ENCODE measurements at places on chromosomes 6 and 20. TPM values are rescaled to one million over a fixed set of nuclear protein-coding genes. Genes with fewer than 3 reads are reported as not detected.
A peak's percentile ranks its signal among the peaks of the same experiment; 100 is the strongest.

DNA sequence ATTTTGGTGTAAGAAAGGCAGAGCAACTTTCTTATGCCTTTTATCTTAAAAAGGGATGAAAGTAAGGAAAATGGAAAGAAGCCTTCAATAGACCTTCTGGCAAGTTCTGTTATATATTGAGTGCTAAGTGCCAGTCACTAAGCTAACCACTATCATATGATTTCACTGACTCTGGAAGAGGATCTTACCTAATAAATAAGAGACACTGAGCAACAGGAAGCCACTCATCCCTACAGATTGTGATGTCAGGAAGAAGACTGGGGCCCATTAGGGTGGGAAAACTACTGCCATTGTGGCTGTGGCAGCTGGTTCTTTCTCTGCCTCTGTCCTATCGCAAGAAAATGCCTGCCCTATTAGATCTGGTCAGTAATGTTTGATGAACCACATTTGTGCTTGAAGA is 89.6 kb downstream of the AIG1 start:
- H3K27me3 ChIP-seq, result no peaks in the 10 kb centered on the region
- H3K36me3 ChIP-seq, result peaks cover 3% of the 10 kb centered on the region
- peaks cover 3% of the 10 kb centered on the region for H3K4me1 ChIP-seq
- DNase-seq, result no peak

GRCh38 chr6:24744911-24745310 is 26.0 kb upstream of the C6orf62 start:
- DNase-seq, result no peak
- peaks cover 8% of the 10 kb centered on the region for H3K4me1 ChIP-seq
- H3K27me3 ChIP-seq, result peaks cover 7% of the 10 kb centered on the region
- peaks cover 3% of the 10 kb centered on the region for H3K36me3 ChIP-seq
- no peak overlapping the region for H3K27ac ChIP-seq

GRIK2 gene
- not detected for total RNA-seq

- H3K27me3 ChIP-seq, result peaks cover 39% of the 10 kb centered on the region
- peaks cover 3% of the 10 kb centered on the region for H3K36me3 ChIP-seq
- H3K4me3 ChIP-seq, result no peak overlapping the region
Measured at GRCh38 chr20:2420510-2420909, 39.8 kb downstream of the TGM6 start.

C6orf89 gene
- 36.4 TPM for total RNA-seq

- H3K4me1 ChIP-seq, result peaks cover 7% of the 10 kb centered on the region
- H3K27ac ChIP-seq, result no peak overlapping the region
- no peak overlapping the region for H3K4me3 ChIP-seq
- peaks cover 38% of the 10 kb centered on the region for H3K27me3 ChIP-seq
- peaks cover 4% of the 10 kb centered on the region for H3K36me3 ChIP-seq
- DNase-seq, result no peak
Measured at GRCh38 chr6:15996030-15996429, 132.9 kb upstream of the MYLIP start.

DNA sequence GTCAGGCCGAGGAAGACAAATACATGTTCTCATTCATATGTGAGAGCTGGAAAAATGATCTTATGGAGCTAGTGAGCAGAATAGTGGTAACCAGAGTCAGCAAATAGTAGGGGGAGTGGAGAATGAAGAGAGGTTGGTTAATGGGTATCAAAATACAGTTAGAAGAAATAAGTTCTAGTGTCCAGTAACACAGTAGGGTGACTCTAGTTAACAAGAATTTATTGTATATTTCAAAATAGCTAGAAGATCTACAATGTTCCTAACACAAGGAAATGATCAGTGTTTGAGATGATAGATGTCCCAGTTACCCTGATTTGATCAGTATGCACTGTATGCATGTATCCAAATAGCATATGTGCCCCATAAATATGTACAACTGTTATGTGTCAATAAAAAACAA is 128.4 kb downstream of the BCKDHB start:
- no peak overlapping the region for H3K4me3 ChIP-seq
- no peaks in the 10 kb centered on the region for H3K27me3 ChIP-seq
- no peaks in the 10 kb centered on the region for H3K4me1 ChIP-seq

PRDM1 gene
- 122 TPM for total RNA-seq

DNA sequence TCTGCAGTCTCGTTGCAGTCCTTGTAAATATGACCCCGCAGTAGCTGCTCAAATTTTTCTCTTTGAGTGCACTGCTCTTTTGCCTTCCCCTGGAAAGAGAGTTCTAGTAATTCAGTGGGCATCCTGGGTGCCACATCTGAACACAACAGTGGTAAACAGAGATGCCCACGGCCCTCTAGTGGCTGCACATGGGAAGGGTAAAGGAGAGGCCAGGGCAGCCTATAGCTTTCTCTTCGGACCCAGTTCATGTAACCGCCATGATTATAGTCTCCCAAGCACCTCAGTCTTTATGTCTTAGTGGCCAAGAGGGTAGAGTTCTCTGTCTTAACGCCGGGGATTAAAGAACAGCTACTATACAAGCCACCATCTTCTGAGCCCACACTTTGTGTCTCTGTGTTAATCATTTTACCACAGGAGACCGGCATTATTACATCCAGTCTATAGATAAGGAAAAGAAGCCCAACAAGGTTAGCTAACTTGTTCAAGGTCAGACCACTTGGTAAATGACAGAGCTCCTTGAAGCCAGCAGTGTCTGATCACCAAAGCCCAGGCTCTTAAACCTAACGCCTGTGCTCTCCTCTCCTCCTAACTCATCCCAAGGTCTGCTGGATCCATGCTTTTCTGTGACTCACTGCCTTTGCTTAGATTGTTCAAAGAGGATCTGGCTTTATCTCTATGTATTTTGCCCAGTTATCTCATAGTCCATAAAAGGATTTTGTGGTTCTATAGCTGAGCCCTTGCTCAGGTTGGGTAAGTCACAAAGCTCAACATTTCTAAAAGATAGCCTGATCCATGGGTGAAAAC is 81.8 kb downstream of the ISM1 start:
- H3K4me1 ChIP-seq, result no peaks in the 10 kb centered on the region
- H3K4me3 ChIP-seq, result no peak overlapping the region
- peak; percentile 32 for DNase-seq
- no peak overlapping the region for H3K27ac ChIP-seq
- peaks cover 3% of the 10 kb centered on the region for H3K36me3 ChIP-seq
- H3K27me3 ChIP-seq, result no peaks in the 10 kb centered on the region

GRCh38 chr6:41002168-41002567 is 36.9 kb downstream of the UNC5CL start:
- no peak overlapping the region for H3K27ac ChIP-seq
- H3K27me3 ChIP-seq, result peaks cover 65% of the 10 kb centered on the region
- H3K4me1 ChIP-seq, result peaks cover 10% of the 10 kb centered on the region
- no peak overlapping the region for H3K4me3 ChIP-seq
- DNase-seq, result no peak
- peaks cover 7% of the 10 kb centered on the region for H3K36me3 ChIP-seq

DEFB125 gene
- total RNA-seq, result not detected

DNA sequence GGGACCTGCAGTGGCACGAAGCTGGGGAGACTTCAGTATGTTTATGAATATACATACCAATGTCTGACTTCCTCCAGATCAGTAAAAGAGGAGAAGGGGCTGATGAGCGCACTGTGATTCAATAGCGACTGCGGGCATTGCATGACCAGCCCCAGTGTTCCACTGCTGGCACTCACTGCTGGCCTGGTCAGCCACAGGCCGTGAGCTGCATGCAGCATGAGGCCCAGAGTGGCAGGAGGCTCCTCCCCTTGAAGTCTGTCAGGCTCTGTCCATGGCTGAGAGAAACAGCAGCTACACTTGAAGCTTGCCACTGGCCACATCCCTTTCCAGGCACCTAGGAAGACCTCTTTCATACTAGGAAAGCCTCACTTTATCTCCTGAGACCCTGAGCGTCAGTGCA is 265.9 kb upstream of the CDYL start:
- H3K27ac ChIP-seq, result no peak overlapping the region
- H3K4me3 ChIP-seq, result no peak overlapping the region
- DNase-seq, result no peak

COL21A1 gene
- total RNA-seq, result not detected

GRCh38 chr6:77177470-77177869 is 285.8 kb downstream of the HTR1B start:
- no peaks in the 10 kb centered on the region for H3K27me3 ChIP-seq
- no peak overlapping the region for H3K27ac ChIP-seq
- no peak overlapping the region for H3K4me3 ChIP-seq

DNA sequence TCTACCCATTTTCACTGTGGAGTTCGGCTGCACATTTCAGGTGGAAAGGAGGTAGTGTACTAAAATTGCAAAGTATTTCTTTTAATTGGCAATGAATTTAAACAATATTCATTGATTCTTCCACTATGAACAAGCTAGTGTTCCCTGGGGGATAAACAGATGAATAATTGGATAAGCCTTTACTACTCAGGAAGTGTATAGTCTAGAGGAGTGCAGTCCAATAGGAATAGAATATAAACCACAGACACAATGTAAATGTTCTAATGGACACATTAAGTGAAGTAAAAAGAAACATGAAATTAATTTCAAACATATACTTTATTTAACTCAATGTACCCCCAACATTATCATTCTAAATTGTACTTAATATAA is 28.7 kb downstream of the SGK1 start:
- DNase-seq, result no peak
- H3K27me3 ChIP-seq, result no peaks in the 10 kb centered on the region
- H3K27ac ChIP-seq, result peak overlapping the region; percentile 89
- H3K36me3 ChIP-seq, result no peaks in the 10 kb centered on the region
- peak overlapping the region; percentile 36 for H3K4me3 ChIP-seq

EDN1 gene
- 1.2 TPM for total RNA-seq

DNA sequence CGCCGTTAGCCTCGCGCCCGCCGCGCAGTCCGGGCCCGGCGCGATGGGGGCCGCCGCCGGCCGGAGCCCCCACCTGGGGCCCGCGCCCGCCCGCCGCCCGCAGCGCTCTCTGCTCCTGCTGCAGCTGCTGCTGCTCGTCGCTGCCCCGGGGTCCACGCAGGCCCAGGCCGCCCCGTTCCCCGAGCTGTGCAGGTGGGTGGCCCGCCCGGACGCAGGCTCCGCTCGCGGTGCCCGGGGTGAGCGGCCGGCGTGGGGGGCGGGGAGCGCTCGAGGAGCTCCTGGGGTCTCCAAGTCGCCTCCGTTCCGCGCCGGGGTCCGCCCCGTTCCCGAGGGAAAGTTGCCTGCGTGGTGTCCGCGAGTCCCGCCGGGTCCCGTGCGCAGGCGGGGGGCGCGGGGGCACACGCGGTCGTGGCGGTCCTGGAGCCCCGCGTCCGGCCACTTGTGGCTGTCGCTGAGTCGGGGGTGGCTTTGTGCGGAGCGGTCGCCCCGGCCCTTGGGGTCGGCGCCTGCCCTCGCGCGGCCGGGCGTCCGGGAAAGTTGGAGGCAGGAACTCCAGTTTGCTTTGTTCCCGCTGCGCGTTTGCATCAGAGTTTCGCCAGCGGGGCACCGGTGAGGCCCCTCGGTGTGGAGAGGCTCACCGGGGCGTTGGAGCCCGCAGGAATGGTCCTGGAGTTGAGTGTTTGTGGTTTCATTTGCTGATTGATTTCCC is 476 bp downstream of the IGF2R start:
- H3K27me3 ChIP-seq, result no peaks in the 10 kb centered on the region
- H3K4me1 ChIP-seq, result peaks cover 39% of the 10 kb centered on the region
- no peaks in the 10 kb centered on the region for H3K36me3 ChIP-seq
- H3K4me3 ChIP-seq, result peak overlapping the region; percentile 91

RCAN2 gene
- total RNA-seq, result not detected

- H3K4me3 ChIP-seq, result no peak overlapping the region
- DNase-seq, result no peak
- H3K27ac ChIP-seq, result peak overlapping the region; percentile 45
- H3K36me3 ChIP-seq, result peaks cover 3% of the 10 kb centered on the region
- H3K27me3 ChIP-seq, result peaks cover 25% of the 10 kb centered on the region
Measured at GRCh38 chr6:169810066-169810989, 58.9 kb downstream of the ERMARD start.

GRCh38 chr6:119186490-119186889 is 108.0 kb upstream of the FAM184A start:
- H3K4me3 ChIP-seq, result no peak overlapping the region
- H3K27me3 ChIP-seq, result no peaks in the 10 kb centered on the region
- no peak for DNase-seq
- no peak overlapping the region for H3K27ac ChIP-seq

DNA sequence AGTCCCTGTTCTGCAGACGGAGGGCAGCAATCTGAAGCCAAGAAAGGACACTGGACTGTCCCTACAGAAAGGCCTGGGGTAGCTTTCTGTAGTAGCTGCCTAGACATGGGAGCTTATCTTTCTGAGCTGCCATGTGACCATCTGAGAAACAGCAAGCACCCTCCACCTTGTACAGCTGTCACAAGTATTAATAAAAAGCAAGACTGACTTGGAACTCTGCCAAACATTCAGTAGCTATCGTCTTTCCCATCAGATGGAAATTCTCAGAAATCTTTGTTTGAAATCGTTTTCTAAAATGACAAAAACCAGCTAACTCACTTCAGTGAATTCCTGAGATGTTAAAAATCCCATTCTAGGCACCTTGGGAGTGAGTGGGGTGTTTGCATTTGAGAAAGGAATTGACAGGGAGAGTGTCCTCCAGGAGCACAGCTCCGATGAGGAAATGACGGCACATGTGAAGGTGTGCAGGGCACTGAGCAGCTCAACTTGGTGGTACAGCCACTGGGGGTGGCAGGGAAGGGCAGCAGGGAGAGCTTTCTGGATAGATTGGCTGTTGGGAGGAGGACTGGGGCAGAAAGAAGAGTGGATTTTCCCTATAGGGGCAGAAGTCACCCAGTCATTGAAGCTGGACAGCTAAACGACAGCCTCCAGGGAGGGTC is 24.5 kb downstream of the ACSS1 start:
- peaks cover 4% of the 10 kb centered on the region for H3K36me3 ChIP-seq
- peak overlapping the region; percentile 57 for H3K27ac ChIP-seq
- no peaks in the 10 kb centered on the region for H3K27me3 ChIP-seq
- no peak for DNase-seq

DNA sequence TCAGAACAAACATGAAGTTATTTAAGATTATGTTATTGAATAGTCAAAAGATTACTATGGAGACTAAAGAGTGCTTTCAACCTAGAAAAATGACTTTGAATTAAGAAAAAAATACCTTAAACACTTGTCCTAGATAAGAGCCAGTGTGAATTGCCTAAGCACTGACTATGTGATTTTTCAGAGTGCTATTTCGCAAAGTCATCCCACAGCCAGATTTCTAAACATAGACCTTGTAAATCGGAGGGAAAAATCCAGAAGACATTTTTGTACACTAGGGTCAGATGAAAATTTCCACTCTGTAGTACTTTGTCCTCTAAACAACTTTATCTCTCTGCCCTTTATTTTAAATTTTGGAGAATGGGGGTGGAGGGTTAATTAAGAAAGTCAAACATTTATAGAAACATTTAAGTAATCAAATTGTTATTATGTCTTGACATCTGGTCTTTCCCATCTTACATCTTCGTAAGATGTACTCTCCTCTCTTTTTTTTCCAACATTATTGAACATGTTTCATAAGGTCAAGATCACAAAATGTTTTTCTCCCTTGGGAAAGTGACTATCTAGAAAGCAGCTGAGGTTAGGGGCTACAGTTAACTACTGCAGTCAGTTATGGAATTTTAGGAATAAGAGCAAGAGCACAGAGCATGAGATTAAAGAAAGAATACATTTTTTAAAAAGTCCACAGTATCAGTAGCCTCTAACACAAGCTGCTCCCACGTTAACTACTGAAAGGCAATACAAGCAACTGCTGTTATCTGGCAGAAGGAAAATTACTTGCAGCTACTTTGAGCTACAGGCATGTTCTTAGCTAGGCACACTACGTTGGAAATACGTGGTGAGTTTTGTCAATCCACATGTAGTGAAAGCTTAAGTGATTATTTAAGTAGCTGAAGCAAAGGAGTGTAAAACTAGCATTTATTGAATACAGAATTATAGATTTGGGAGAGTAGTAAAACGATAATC is 648.5 kb downstream of the HTR1B start:
- no peaks in the 10 kb centered on the region for H3K36me3 ChIP-seq
- no peak overlapping the region for H3K27ac ChIP-seq
- H3K4me1 ChIP-seq, result no peaks in the 10 kb centered on the region

RIMS4 gene
- total RNA-seq, result not detected

- peaks cover 13% of the 10 kb centered on the region for H3K27me3 ChIP-seq
- H3K27ac ChIP-seq, result no peak overlapping the region
- H3K4me3 ChIP-seq, result no peak overlapping the region
Measured at GRCh38 chr6:12408752-12409151, 118.6 kb downstream of the EDN1 start.
